ENCODE measurements at places on chromosomes 16 and 17.

- no peak for DNase-seq
These were observed 82.9 kb upstream of the FOXF1 start for GRCh38 chr16:86427433-86427851.

DNA sequence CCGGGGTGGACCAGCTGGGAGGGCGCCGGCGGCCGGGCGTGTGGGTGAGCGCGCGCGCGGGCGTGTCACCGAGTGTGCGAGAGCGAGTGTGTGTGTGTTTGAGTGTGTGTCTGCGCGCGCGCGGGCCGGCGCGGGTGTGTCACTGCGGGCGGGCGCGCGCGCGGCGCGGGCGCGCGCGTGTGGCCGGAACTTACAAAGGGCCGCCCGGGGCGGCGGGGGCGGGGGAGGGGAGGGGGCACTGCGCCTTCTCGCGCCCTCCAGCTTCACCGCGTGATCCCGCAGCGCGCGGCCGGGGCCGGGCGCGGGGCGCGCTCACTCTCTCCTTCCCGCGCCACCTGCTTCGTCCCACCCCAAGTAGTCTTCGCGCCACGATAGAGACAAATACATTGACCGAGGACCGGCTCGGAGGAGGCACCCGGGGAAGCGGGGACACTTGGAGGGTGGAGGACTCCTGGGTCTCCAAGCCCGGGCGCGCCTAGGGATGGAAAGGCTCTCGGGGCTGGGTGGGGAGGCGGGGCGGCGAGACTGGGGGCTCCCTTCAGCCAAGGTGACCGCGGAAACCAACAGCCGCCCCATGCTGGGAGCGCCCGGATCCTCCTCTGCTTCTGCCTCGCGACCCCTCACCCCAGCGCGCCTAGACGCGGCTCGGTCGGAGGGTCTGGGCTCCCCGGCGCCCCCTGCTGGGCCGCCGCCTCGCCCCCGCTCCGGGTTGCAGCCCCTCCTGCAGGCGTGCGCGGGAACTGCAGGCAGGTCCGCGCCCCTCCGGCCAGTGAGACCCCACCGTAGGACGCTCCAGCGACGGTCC, at the start of gene SRCIN1:
TSS of gene SRCIN1 (minus strand) at position 112 of the 805 bp plus-strand sequence. CDS start 247 bp downstream, outside the sequence.
- DNase-seq = no peak

DNA sequence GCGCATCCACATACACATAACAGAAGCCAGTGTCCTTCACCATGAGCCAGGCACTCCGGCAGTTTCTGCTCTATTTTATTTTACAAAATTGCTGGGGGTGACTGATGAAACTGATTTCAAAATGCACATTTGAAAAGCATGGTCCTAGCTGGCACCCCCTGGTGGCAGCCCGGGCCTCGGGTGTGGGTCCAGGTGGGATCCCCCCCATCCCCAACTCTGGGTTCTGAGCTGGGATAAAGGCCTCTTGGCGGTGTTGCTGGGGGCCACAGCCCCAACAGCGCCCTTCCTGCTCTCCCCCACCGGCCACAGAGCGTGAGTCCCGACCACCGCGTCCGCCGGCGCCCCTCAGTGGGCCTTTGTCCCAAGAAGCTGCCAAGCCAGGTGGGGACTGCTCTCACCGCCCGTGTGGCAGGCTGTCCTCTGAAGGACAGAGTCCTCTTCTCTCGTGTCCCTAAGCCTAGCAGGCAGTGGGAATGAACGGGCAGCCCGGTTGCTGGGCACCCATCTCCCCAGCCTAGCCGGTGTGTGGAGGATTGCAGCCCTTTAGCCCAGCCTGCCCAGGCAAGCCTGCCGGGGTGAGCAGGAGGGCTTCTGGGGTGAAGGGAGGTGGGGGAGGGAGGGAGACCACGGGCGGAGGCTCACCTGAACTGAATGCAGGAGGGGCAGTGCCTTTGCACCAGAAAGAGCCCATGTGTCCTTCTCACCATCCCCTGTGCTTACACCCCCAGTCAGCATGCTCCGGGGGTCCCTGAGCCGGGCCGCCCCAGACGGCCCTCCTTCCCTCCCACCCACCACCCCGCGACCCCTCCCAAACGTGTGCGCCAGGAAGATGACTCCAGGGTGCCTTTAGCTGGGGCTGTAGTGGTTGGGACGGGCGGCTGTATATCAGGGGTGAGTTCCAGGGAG, 898 bp downstream of the SNAI3 start:
- no peak for DNase-seq

DNA sequence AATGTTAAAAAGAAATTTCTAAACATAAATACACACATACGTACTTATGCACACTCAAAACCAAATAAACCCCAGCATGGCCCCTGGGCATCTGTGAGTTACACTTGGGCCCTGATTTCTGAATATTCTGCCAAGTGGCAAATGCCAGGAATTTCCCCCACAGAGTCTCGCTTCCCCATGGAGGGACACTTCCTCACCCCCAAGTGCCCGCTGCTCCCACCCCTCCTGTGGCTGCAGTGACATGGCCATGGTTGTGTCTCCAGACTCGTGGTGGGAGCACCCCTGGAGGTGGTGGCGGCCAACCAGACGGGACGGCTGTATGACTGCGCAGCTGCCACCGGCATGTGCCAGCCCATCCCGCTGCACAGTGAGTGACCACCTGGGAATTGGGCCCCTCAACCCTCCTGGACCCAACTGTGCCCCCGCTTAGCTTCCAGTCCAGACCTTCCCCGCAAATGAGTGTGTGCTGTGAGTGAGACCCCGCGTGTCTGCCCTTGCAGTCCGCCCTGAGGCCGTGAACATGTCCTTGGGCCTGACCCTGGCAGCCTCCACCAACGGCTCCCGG, 4.0 kb downstream of the ITGAD start:
- DNase-seq = no peak

DNA sequence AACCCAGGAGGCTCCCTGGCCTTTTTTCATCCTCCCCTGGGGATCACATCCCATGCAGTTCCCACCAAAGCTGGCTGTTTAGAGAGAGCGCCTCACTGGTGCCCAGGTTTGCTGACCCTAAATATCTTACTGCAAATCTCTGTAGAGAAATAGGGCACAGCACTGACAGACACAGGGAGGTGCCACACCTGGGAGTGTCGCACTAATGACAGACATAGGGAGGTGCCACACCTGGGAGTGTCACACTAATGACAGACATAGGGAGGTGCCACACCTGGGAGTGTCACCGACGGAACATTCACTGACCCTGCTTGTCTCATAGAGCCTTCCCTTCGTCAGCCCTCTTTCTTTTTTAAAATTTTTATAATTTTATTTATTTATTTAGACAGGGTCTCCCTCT, 25.6 kb downstream of the UNK start:
- DNase-seq = no peak

GRCh38 chr17:17523001-17523730, 27.0 kb upstream of the RASD1 start:
- DNase-seq = no peak

- DNase-seq = no peak
These were observed 187.0 kb upstream of the CDH13 start for GRCh38 chr16:82439678-82440293.

GRCh38 chr17:59416184-59416583, 84.7 kb downstream of the YPEL2 start:
- no peak for DNase-seq

GRCh38 chr17:27475981-27476895, 20.0 kb downstream of the KSR1 start:
- no peak for DNase-seq

- DNase-seq = no peak
These were observed 11.5 kb upstream of the TBX4 start for GRCh38 chr17:61440697-61441096.

DNA sequence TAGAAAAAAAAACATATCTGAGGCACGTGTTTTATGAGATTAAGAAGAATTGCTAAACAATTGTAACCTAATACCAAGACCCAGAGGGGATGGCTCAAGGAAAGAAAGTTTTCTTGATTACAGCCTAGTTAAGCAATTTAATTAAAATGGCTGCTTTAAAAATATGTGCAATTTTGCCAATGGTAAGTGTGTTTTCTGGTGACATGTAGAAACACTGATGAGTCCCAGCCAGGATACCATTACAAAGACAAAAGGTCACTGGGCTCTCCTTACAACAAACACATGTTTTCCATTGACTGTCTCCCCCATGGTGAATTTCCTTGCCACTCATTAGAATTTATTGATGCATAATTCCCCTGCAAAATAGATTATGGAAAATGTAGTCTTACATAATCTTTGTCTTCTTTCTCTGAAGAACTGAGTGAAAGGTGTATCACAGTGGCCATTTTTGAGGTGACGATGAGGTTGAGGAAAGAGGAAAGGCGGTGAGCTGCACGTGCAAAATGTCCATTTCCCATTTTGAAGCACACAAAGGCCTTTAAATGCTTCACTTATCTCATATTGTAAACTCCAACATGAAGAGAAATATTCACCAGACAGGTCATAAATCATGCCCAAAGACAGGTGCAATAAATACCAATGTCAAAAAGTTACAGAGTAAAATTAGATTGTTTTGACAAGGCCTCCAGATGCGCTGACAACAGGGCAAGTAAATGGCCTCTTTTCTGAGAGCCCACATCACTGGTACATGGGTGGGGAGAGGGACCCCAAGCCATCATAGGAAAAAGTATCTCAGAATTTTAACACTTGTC, 696.9 kb downstream of the KCNJ2 start:
- no peak for DNase-seq

GRCh38 chr16:530111-530817, 2.8 kb downstream of the CAPN15 start:
- DNase-seq = no peak

GRCh38 chr17:65229621-65229995, 92.4 kb downstream of the RGS9 start:
- DNase-seq = no peak

GRCh38 chr17:13540546-13540945, 61.2 kb downstream of the HS3ST3A1 start:
- no peak for DNase-seq

- no peak for DNase-seq
These were observed at the start of gene SECTM1 for GRCh38 chr17:82333279-82334171. Gene SECTM1 (minus strand): TSS chr17:82333766. CDS start chr17:82327240, 6,526 bp downstream.

DNA sequence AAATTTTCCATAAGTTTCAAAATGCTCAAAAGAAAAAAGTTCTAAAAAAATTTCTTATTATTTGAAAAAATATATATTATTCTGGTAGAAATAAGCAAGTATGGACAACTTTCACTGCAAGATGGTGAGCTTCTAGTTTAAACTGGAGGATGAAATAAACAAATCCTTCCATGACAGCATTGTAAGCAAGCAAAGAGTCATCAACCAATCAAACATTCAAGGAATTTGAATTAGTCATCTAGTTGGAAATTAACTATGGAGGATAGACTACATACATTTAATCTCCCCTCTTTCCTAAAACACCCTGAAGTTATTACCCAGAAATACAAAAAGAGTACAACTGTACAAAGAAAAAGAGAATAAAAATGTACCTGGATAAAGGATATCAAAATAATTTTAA, 51.0 kb upstream of the IRX5 start:
- DNase-seq = no peak

DNA sequence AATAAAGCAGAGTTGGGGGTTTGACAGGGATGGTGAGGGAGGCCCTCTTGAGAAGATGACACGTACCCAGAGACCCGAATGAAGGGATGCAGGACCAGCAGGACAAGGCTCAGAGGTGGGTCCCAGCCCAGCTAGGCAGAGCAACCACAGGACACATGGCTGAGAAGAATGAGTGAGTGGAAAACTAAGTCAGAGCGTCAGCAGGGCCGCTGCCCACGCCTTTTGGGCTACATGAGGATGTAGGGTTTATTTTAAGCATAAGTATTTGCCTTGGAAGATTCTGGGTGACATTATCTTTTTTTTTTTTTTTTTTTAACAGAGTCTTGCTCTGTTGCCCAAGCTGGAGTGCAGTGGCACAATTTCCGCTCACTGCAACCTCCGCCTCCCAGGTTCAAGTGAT, 176.0 kb downstream of the TMEM132E start:
- DNase-seq = no peak

GRCh38 chr17:73625991-73626673, 18.1 kb downstream of the SDK2 start:
- DNase-seq = no peak

GRCh38 chr16:49596068-49596467, 222.5 kb downstream of the C16orf78 start:
- DNase-seq = no peak

GRCh38 chr16:81730090-81731051, 48.7 kb upstream of the PLCG2 start:
- DNase-seq = peak; percentile 97

DNA sequence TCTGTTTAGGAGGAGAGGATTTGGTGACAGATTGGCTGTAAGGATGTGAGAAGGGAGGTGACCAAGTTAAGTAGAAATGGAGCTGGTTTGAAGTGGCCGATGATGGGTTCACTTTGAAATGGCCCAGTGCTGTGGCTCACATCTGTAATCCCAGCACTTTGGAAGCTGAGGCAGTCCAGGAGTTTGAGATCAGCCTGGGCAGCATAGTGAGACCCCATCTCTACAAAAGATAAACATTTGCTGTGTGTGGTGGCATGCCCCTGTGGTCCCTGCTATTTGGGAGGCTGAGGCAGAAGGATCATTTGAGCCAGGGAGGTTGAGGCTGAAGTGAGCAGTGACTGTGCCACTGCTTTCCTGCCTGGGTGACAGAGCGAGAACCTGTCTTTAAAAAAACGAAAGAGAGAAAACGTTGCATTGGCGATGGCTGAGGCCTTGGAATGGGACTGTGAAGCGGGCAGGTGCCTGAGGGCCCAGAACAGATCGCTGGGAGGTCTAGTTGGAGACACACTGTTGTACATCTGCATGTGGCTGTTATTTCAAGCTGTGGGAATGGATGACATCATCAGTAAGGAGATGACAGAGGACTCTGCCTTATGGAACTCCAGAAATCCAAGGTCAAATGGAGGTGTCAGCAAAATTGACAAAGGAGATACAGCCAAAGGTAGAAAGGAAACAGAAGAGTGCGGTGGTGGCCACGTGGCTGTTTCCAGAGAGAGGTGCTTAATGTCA, 5.5 kb downstream of the COG1 start:
- DNase-seq = no peak

DNA sequence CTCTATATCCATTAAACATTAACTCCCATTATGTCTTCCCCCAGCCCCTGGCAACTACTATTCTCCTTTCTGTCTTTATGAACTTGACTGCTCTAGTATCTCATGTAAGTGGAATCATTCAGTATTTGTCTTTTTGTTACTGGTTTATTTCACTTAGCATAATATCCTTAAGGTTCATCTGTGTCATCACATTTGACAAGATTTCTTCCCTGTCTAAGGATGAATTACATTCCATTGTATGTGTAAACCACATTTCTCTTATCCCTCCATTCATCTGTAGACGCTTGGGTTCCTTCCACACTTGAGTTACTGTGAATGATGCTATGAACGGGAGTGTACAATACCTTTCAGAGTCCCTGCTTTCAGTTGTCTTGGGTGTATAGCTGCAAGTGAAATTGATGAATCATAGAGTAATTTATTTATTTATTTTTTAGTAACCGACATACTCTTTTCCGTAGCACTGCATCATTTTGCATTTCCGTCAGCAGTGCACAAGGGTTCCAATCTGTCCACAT, 399.7 kb upstream of the RBFOX1 start:
- no peak for DNase-seq
